ENCODE measurements at places on chromosomes 5 and 9. TPM values are rescaled to one million over a fixed set of nuclear protein-coding genes. Genes with fewer than 3 reads are reported as not detected.

Gene INSL4
- not detected for total RNA-seq

Gene OR1N1
- not detected for total RNA-seq

Gene LCN2
- not detected for total RNA-seq

Gene CCL28
- 4.8 TPM for total RNA-seq

Gene ORM2
- total RNA-seq: not detected

Gene NR2F1
- total RNA-seq: not detected

Gene PCDHA6
- not detected for total RNA-seq

Measured in natural killer cell treated with Interleukin-12 subunit alpha and Interleukin-12 subunit beta and Interleukin-15 and Interleukin-18, amount 100 ng/mL, for 72 hours (primary cell).